ENCODE measurements at places on chromosomes 4 and X.

DNA sequence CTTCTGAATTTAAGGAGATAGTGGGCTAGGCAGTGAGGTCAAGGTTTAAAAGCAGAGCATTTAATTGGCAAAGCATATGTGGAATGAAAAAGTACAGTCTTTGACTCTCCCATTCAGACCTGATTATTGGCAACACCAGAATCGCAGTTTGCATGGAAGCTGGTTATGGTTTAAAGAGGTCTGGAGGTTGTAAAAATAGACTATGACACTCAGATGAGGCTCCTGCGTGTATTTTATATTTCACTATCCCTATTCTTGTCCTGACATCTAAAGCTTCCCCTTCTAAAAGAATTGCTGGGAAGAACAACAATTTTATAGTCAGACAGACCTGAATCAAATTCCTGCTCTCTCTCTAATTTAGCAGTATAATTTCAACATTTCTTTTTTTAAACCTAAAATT, 302.9 kb downstream of the PCDH7 start:
- no peak for DNase-seq

DNA sequence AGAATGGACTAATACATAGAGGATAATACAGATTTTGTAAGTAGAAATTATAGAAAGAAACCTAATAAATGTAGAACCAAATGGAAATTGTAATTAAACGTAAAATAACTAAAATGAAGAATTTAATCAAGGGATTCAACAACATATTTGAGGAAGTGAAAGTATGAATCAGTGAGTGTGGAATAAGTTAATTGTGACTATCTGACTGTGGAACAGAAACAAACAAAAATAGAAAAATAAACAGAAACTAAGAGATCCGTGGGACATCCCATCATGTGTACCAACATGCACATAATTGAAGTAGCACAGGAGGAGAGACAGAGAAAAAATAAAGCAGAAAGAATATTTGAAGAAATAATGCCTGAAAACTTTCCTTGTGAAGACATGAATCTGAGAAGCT, 208.6 kb upstream of the TACR3 start:
- DNase-seq: no peak

- no peak for DNase-seq
Measured at GRCh38 chrX:13090027-13090338, 45.6 kb upstream of the FAM9C start.

- no peak for DNase-seq
Measured at GRCh38 chrX:44101281-44101680, 128.1 kb upstream of the NDP start.

GRCh38 chr4:184756399-184756798, 22.5 kb upstream of the CENPU start:
- DNase-seq: no peak

DNA sequence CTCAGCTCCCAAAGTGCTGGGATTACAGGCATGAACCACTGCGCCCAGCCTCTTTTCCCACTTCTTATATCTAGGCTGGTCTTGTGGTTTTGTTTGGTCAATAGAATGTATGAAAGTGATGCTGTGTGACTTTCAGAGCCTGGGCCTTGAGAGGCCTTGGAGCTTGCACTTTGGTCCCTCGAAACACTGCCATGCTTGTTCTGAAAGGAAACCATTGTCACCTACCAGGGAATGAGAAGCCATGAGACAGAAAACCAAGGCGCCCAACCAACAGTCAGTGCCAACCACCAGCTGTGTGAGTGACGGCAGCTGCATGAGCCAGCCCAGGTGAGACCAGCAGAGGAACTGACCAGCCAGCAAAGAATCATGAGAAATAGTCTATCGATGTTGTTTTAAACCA, 57.4 kb downstream of the SCD5 start:
- no peak for DNase-seq

GRCh38 chrX:26918631-26919030, 544.5 kb downstream of the PPP4R3C start:
- DNase-seq: peak; percentile 57

- peak; percentile 81 for DNase-seq
Measured at GRCh38 chrX:23742174-23742696, 841 bp downstream of the ACOT9 start.

DNA sequence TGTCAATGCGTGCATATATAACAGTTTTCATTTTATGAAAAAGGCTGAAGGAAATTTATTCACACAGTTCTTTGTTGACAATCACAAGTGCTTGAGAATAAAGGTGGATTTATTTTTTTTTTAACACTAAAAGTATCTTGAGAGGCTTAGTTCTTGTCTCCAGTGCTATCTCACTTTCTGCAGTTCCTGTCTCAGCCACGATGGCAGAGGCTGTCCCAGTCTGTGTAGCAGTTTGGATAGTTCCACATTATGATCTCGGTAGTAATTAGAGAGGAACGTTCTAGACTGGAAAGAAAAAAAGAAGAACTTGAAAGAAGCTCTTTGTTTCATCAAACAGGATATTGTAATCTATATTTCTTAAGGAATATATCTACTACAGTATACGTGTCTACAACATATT, 229.0 kb downstream of the UGT8 start:
- no peak for DNase-seq

- no peak for DNase-seq
Measured at GRCh38 chr4:93814722-93815121, 13.8 kb upstream of the ATOH1 start.

DNA sequence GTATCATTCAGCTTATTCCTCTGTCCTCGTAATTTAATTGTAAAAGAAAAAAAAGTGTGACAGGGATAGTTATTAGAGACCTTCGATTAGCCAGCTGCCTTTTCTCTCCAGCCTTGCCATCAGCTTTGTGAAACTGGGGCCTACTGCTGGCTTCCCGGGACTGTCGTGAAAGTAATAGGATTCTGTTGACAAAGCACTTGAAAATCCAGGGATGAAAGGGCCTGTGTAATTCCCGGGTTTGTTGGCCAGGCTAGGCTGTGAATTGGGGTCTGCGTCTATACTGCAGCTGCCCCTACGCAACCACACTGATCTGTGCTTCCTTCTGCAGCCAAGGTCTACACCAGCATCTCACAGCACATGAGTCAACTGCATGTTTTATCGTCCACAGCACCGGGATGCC, 120.4 kb upstream of the SCML1 start:
- DNase-seq: no peak

- DNase-seq: no peak
Measured at GRCh38 chr4:4870576-4871241, 11.2 kb downstream of the MSX1 start.

GRCh38 chr4:134666640-134667039, 465.1 kb upstream of the PABPC4L start:
- DNase-seq: no peak

- no peak for DNase-seq
Measured at GRCh38 chr4:94695384-94695783, 62.4 kb upstream of the BMPR1B start.

All from ELF-1 (cell line).